ENCODE measurements at places on chromosomes 5 and 9.

GRCh38 chr5:16975950-16976624 is 40.0 kb upstream of the MYO10 start:
- no peak for DNase-seq

DNA sequence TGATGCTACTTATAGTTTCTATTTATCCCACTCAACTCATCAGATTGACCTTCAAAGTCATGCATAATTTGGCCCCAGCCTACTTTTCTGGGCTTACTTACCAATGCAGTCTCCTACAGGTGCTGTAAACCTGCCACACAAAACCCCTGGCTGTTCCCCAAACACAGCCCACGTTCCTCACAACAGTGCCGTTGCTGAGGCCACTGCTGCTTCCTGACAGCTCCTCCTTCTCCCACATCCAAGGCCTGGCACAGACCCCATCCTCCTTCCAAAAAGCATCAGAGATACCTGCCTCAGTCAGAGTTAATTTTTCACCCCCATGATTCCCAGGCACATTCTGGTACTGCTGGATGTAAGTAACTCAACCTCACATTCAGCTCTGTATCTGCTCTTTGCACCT is 68.1 kb upstream of the SIMC1 start:
- DNase-seq: no peak

DNA sequence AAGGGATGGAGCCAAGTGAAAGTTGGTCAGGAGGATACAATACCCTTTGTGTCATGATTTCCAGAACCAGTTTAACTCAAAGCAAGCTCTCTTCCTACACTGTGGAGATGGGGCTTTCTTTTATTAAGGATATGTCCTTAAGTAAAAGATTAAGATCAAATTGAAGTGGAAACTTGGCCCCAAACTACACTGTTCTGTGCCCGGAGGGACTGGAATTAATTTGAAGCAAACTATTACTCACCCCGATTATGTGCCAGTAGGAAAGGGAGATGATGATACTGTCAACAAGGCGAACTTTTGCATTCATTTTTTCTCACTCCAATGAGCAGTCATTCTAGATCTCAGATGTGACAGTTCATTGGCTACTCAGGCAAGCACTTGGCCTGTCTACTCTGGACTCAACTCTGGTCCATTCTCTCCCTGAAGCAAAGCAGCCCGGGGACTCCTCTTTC is 186.7 kb downstream of the NTRK2 start:
- DNase-seq: no peak

- no peak for DNase-seq
Observed at GRCh38 chr5:34648840-34649158, 7.3 kb upstream of the RAI14 start.

- no peak for DNase-seq
Observed at GRCh38 chr9:123447934-123448646, 92.1 kb downstream of the CRB2 start.

- no peak for DNase-seq
Observed at GRCh38 chr9:129309906-129310305, 131.8 kb upstream of the IER5L start.

GRCh38 chr9:120791161-120791560 is 2.1 kb downstream of the FBXW2 start:
- no peak for DNase-seq

- DNase-seq: no peak
Observed at GRCh38 chr9:86859056-86859455, 88.2 kb downstream of the GAS1 start.

DNA sequence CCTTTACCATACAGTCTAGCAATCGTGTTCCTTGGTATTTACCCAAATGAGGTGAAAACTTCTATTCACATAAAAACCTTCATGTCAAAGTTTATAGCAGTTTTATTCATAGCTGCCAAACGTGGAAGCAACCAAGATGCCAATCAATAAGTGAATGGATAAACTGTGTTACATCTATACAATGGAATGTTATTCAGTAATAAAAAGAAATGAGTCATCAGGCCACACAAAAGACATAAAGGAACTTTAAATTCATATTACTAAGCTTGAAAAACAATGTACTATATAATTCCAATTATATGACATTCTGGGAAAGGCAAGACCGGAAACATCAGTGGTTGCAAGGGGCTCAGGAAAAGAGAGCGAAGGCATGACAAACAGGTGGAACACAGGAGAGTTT is 679.9 kb downstream of the ISL1 start:
- no peak for DNase-seq

DNA sequence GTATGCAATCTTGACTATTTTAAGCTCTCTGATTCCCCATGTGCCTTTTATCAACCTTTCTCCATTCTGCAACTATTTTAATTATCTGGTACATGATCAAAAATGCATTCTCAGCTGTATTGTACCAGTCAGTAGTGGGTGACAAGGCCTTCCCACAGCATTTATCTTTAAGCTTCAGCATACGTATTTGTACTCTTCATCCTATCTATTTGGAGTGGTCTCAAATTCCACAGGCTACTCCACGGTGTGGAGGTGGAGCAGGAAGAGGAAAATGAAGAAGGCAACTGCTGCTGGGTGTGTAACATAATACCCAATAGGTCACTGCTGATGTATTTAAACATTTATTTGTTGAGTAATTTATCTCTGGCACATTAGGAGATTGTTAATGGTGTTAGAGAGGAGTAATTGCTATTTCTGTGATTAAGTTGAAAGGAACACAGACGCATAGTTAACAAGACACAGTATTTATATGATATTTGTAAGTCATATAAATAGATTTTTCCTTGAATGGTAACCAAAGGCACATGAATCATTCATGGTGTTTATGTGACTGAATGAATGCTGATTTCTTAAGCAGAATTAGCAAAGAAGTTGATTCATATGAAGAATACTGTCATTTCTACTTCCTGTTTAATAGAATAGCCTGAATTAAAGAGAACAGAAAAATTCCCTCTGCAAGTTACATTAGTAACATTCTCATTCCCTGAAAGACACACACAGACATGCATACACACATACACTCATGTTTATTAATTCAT is 153.8 kb upstream of the NR3C1 start:
- no peak for DNase-seq

DNA sequence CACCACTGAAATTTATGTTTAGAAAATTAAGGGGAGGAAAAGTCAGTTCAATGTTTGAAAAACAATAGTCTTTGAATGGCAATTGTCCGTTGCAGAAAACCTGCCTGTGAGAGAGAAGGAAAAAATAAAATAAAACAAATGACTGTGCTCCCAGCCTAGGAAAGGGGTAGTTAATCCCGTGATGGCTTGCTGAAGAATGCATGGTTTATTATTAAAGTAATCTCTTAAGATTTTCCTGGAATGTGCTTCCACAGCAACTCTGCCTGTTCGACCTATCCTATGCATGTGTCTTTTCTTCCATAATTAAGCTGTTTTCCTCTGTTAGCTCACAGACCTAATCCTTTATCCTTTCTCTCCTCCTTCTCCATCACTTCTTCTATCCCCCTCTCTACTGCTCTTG is 2.4 kb upstream of the DAB2 start:
- DNase-seq: no peak

DNA sequence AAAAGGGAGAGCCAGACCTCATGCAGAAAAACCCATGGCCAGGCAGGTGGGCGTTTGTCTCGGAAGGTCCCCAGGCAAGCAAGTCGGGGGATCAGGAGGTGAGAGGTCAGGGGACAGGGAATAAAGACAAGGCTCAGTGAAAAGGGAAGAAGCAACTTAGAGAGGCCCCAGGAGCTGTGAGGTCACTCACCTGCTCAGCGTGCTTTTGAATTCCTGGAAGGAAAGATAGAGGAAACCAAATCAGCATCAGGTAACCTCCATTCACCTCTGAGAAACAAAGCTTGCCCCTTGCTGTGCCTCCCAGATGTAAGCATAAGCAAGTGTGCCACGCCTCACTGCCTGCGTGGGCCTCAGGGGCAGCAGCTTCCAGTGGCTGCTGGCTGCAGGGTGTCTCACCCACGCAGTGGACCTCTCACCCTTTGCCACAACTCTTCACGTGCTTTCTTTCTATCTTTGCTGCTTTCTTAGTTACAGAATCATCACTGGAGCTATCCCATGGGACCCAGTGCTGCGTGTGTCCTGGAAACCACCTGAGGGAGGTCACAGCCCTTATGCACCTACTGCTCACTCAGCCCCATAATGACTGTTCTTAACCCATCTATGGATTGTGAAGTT is 6.0 kb downstream of the TRIM7 start:
- DNase-seq: no peak

DNA sequence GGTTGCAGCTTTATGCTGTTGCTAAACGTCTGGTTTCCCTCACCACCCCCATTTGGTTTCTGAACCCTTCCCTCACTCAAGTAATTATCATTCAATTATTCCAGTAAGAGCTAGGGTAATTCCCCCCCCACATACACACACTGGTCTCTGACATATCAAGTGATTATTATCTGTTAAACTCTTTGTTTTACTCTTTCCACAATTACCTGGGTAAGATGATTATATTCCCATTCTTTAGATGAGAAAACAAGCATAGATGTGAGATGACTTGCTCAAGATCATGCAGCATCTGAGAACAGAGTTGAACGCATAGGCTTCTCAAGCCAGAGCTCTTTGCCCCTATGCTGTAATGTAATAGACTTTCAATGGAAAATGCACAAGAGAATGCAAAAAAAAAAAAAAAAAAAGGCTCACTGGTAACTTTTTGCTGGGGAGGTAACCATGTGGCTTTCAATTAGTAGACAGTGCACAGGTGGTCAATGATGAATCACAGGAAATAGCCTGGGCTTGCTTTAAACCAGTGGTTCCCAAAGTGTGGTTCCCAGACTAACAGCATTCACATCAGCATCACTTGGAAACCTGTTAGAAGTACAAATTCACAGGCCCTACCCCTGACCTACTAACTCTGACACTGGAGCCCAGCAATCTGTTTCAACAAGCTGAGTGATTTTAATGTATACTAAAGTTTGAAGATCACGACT is 87.6 kb downstream of the PIK3R1 start:
- DNase-seq: no peak

- no peak for DNase-seq
Observed at GRCh38 chr5:66609615-66610014, 13.4 kb downstream of the MAST4 start.

GRCh38 chr9:15249981-15250380 is 57.0 kb downstream of the TTC39B start:
- no peak for DNase-seq

GRCh38 chr9:111148052-111149017 is 110.1 kb upstream of the LPAR1 start:
- no peak for DNase-seq

- no peak for DNase-seq
Observed at GRCh38 chr9:121859646-121860045, 208.2 kb downstream of the DAB2IP start.

DNA sequence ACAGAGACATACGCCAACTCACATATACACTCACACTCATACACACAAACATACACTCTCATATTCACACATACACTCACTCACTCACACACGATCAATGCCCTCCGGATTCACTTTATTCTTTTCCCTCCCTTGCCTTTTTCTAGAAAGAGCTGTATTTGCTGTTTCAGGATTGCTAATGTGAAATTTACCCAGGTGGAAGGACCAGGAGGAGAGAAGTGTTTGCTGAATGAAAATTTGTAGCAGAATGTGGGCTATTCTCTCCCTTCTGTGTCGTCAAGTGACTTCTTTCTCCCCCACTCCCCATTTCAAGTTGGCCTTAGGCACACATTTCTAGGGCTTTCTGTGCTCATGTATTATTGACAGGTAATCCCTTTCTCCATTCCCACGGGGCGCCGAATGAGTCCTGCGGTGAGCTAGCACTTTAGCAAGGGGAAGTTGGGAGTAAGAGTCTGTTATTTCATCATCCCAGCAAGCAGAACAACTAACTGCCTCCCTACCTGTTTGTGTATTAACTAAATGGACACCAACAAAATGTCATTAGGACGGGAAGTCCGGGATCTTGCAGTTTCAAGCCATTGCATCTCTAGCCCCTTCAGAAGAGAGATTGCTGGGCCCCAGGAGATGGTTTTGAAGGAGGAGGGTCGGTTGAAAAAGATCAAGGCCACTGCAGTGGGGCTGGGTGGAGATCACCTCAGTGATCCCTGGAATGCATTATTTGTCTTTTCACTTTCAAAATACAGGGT is 97.1 kb upstream of the TAF11L2 start:
- DNase-seq: no peak

GRCh38 chr5:158027806-158028775 is 169.1 kb upstream of the CLINT1 start:
- no peak for DNase-seq

GRCh38 chr9:116943970-116944369 is 256.9 kb downstream of the TRIM32 start:
- DNase-seq: no peak

DNA sequence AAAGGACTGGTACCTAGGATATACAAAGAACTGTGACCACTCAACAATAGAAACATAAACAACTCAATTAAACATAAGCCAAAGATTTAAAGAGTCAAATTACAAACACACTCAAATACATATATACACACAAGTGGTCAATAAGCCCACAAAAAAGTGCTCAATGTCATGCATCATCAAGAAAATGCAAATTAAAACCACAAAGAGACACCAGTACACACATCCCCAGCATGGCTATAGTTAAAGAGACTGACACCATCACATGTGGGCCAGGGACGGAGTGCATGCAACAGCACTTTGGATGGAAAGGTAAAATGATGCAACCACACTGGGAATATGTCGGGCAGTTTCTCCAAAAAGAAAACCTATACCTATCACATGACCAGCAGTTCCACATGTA is 89.7 kb downstream of the CAAP1 start:
- no peak for DNase-seq

DNA sequence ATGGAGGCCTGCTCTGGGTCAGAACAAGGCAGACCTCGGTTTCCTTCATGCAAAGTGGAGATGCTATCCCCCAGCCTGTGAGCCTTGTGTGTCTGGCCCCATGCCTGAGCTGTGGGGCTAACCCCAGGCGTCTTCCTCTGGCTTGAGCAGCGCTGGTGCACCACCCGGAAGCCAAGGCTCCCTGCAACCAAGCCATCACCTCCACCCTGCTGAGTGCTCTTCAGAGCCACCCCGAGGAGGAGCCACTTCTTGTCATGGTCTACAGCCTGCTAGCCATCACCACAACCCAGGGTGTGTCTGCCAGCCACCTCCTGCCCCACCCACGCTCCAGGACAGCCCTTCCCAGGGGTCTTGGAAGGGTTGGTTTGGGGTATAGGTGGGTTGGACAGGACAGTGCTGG is 16.2 kb downstream of the REXO4 start:
- DNase-seq: no peak

GRCh38 chr9:117415358-117415914 is 579 bp upstream of the ASTN2 start:
- DNase-seq: no peak

GRCh38 chr5:58582019-58582802 is 664 bp upstream of the RAB3C start:
- DNase-seq: peak; percentile 60

DNA sequence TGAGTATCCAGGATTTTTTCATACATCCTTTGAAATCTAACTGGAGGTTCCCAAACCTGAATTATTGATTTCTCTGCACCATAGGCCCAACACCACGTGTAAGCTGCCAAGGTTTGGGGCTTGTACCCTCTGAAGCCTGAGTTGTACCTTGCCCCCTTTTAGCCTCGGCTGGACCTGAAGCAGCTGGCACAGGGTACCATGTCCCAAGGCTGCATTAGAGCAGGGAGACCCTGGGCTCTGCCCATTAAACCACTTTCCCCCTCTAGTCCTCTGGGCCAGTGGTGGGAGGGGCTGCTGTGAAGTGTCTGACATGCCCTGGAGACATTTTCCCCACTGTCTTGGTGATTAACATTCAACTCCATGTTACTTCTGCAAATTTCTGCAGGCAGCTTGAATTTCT is 532.9 kb upstream of the NUDT12 start:
- no peak for DNase-seq

GRCh38 chr5:44001675-44002380 is 387.4 kb downstream of the FGF10 start:
- no peak for DNase-seq

- no peak for DNase-seq
Observed at GRCh38 chr9:96626912-96627311, 7.3 kb upstream of the CDC14B start.
